ENCODE measurements at places on chromosomes 12 and 14.
A peak's percentile ranks its signal among the peaks of the same experiment; 100 is the strongest.

DNA sequence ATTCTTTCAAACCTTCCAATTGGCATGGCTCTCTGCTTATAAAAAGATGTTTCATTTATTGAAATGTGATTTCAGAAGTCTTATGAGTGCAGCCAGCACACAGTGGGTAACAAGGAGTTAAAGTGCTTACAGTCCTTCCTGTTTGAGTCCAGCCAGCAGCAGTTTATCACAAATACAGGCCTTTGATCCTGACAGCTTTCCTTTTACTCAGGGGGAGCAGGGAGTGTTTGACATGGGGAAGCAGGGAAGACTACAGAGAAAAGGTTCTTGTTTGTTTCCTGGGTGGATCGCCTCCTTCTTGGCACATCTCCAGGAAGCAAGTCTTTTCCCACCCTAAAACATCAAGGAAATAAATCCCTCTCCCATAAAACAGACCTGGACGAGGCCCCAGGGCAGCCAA lies 216.1 kb downstream of the MSRB3 start:
- no peak for DNase-seq

- DNase-seq: no peak
Observed at GRCh38 chr12:77166696-77167095, 101.3 kb upstream of the E2F7 start.

DNA sequence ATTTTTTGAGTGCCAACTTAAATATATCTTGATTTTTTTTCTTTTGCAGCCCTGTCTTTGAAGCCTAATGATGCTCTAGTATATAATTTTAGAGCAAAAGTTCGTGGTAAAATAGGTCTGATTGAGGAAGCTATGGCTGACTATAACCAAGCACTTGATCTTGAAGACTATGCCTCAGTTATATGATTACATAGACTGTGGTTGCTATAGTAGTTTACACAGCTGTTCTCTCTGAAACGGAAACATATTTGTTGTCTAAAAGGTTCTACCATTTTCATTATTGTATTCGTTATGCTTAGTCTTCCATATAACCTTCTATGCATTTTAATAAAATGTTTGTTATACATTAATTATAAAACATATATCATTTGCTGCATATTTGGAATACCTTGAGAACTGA lies 246.7 kb downstream of the TTC6 start:
- DNase-seq: no peak

DNA sequence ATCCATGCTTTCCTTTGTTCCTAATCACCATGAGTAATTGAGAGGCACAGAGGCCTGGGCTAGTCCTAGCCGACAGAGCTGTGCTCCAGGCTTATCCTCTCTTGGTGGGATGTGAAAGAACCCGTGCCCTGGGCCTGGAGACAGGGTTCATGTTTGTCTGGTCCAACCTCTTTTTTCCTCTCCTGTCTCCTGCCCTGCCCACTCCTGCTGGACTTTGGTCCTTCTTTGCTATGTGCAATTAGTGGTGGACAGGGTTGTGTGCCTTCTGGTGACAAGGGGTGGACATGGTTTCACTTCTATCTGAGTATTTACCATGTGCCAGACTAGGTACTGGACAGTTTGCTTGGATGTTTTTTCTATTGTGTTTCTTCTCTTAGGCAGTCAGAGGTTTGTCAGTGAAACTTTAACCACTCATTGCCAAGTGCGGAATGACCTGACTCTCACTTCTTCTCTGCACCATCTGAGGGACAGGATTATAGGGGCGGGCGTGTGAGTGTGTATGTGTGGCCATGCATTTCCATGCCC lies 126.1 kb downstream of the SMOC1 start:
- DNase-seq: no peak

- no peak for DNase-seq
Observed at GRCh38 chr12:119153477-119154434, 25.0 kb upstream of the HSPB8 start.

- DNase-seq: no peak
Observed at GRCh38 chr14:72332871-72333270, 400.6 kb downstream of the RGS6 start.

DNA sequence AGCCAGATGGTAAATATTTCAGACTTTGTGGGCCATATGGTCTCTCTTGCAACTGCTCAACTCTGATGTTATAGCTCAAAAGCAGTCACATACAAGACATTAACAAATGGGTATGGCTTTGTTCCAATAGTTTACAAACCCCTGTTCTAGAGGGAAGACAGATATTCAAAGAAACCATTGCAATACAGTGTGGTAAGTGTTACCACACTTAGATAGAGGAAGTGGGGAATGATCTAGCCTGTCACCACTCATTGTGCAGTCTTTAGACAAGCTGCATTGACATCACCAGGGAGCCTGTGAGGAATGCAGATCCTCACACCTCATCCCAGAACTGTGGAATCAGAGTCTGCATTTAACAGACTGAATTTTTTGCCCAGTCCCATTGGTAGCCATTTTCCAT lies 80.0 kb upstream of the RGS6 start:
- peak; percentile 15 for DNase-seq

GRCh38 chr14:73180385-73180805 lies 44.1 kb downstream of the PSEN1 start:
- DNase-seq: peak; percentile 94

DNA sequence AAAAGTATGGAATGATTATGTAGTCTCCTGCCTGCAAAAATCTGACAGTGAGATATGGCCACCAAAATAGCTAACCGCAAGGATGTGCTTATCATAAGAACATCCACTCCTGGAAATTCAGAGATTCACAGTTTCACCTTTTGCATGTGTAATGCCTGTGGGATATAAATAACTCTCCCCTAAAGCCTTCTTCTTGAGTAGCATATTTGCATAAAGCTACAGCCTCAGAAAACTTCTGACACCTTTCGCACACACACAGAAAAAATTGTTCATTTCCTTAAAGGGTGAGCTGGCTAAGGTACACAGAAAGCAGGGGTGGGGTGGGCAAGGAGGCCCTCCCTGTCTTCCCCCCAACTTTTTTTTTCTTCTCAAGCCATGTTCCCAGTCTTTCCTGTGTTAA lies 3.1 kb upstream of the IGF1 start:
- DNase-seq: no peak

DNA sequence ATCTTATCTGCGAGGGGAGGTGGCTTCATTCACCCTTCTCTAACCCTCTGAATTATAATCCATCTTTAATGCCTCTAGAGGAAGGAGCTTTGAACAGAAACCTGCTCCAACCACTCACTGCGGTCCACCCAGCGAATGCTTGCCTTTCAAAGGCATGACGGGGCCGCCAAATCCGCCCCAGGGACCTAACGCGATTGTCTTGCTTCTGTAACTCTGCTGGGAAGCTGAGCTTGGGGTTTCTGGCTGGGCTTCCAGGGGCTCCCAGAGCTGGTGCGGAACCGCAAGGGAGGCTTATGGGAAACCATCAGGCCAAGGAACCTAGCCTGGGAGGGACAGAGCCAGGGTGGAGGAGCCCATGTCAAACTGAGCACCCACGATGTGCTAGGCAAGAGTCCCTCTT lies 231.2 kb upstream of the LHX5 start:
- no peak for DNase-seq

GRCh38 chr12:132326646-132327045 lies 2.7 kb downstream of the GALNT9 start:
- DNase-seq: no peak

DNA sequence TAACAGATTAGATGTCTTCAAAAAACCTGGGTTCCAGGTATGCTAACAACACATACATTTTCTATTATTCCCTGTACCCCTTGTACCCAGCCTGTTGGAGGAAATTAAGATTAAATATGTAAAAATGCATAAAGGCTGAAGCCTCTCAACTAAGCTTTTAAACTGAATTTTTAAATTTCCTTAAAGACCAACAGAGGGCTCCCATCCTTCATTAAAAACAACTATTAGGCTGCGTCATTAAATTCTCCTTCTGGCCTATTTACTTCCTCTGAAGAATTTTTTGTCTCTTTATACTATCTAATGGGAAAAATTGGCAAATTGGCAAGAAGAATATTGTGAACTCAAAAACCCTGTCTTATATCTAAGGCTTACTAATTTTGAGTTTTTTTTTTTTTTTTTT lies 21.8 kb downstream of the SENP1 start:
- peak; percentile 13 for DNase-seq

DNA sequence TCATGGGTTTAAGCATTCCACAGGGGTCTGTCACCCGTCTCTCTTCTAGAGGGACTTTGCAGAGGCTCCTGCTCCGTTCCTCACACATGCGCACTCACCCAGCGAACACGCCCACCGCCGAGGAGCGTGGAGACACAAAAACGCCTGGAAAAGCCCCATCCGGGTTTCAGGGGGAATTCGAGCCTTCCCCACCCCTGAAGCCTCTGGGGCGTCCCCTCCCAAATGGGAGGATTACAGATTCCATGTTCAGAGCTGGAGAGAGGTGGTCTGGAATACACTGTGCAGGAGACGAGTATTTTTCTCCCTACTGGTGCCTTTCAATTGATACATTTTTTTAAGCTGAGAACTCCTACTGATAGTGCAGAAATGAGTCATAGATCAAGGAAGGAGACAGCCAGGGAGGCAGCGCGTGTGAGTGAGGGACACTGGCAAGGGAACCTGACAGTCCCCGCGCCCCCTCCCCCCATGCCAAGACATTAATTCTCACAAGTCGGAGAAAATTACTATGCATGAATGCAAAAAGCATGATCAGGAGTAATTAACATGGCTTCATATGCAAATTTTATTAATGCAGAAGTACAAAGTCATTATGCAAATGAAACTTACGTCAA lies 36.9 kb downstream of the BCL11B start:
- DNase-seq: no peak

- DNase-seq: no peak
Observed at GRCh38 chr12:65882486-65882885, 58.2 kb downstream of the HMGA2 start.

DNA sequence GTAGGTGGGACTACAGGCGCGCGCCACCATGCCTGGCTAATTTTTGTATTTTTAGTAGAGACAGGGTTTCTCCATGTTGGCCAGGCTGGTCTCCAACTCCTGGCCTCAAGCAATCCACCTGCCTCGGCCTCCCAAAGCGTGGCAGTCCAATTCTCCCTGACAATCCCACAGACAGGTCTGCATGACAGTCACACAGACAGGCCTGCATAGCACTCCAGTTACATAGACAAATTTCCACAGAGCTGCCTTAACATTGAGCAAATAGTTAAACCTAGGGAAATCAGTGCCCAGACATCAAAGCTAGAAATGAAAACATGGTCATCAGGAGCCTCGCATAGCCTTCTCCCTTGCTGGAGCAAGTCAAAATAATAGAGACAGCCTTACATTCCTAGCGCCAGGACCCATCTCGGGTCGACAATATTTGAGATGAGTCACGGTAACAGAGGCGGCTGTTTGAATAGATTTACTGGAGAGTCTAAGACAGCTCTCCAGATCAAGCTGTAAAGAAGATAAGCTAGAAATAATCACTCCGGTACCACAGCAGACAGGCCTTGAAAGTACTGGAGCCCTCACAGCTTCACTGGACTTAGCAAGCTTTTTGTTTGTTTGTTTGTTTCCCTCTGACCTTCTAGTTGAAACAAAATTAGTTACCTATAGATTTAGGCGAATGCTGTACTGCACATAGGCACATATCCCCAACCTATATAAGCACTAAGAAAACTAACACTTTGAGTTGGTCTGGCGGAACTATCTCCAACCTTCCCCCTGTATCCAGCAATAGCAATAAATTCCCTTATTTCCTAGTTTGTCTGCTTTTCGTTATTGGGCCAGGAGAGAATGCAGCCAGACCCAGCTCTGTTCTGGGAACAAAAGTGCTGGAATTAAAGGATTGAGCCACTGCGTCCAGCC lies 23.8 kb upstream of the PYROXD1 start:
- no peak for DNase-seq

DNA sequence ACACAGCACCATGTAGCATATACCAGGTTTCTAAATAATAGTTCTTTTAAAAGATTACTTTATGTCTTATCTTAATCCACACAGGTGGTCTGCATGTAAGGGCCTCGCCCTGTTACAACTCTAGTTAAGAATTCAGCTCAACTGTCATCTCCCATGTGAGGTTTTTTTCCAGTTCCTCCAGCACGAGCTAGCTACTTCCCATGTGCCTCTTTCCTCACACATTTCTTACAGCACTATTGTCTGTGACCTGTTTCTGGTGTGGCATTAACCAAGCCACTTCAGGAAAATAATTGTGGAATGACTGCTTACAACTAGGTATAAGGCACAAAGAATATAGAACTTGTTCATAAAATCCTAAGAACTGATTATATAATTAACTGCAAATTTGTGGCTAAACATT lies 65.5 kb downstream of the SH2B3 start:
- no peak for DNase-seq

GRCh38 chr12:86724716-86725115 lies 468.5 kb upstream of the MGAT4C start:
- DNase-seq: no peak

DNA sequence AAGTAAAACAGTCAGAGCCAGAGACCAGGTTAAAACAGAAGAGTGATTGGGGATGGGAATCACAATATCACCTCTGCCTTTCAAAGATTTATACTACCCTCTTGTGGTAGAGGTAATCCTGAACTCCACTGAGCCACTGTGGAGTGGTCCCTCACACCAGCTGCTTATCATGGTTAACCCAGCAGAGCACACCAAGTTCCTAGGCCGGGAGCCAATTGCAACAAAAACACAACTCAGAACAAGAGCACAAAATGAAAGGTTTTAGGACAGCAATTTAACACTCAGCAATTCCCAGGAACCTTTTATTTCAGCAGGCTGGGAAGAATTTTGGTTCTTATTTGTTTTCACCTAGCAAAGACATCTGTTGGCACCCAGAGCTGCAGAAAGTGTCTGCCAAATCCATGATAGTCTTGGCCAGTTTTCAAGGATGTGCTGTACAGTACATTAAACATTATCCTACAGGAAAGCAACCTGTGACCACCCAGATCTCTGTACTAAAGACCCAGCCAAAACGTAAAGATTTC lies 220.5 kb upstream of the ATXN7L3B start:
- no peak for DNase-seq

DNA sequence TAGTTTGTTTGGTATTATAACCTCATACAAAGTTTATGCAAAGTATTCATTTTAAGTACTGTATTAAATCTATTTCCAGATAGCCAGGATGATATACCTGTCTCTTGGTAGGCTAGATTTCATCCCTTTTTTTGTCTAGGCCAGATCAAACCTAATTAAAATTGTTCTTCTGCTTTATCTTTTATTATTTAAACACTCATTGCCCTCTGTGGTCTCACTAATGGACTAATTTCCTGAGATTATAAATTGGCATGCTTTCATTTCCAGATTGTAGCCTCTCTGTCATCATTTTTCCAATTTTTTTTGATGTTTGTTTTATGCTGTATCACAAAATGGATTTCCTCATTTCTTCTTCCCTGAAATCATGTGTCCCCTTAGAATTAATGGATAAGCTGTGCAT lies 85.6 kb upstream of the TMEM263 start:
- no peak for DNase-seq

DNA sequence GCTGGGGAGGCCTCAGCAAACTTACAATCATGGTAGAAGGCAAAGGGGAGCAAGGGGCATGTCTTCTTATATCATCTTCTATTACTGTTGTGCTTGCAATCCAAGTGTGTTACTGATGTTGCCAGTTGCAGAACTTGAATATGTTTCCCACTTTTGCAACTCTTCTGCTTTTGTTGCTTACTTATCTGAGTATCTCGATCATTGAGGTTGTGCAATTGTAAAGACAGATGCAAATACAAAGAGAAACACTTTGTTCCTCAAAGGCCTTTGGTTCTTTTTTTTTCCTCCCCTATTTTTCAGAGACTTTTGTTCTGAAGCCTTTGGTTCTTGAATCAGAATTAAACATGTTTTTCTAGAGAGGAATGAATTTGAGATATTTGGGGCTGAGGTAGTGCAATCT lies 3.7 kb upstream of the COX8C start:
- DNase-seq: peak; percentile 66
